Posterior cingulate gyrus (tissue), 11 donors: ENCODE measurements at places on chromosomes 3 and 15.

- DNase-seq = no peak
These were observed 135.0 kb upstream of the DPH6 start for GRCh38 chr15:35680951-35681350.

GRCh38 chr3:69119138-69119537 is 3.3 kb downstream of the LMOD3 start:
- no peak for DNase-seq

- DNase-seq = no peak
These were observed 132.3 kb upstream of the ABHD17C start for GRCh38 chr15:80562846-80563245.

- no peak for DNase-seq
These were observed 66.7 kb upstream of the STXBP5L start for GRCh38 chr3:120841264-120841663.

- DNase-seq = no peak
These were observed 24.9 kb downstream of the POMGNT2 start for GRCh38 chr3:43080726-43081568.

DNA sequence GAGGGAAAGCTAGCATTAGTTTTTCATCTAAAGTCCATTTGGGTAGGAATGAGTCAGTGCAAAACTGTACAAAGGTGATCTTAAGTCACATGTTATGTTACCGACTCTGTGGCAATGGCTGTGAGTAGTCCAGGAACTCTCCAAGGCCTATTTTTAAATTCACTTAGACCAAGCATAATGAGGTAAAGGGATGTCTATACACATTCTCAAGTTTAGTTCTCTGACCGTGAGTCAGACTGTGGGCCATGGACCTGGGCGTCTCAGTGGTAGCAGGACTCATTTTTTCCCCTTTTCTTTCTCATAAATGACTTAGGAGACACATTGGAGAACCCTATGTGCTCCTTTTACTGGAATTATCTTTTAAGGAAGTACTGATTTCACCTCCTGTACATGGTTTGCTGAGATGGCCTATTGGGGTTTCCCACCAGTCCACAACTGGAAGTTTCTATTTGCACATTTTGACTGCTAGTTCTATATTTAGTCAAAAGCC is 488.7 kb upstream of the TPRG1 start:
- DNase-seq = no peak

- DNase-seq = no peak
These were observed 91.1 kb upstream of the TPM1 start for GRCh38 chr15:62951481-62951880.
